ENCODE measurements at places on chromosomes 3 and 15.

- no peak for DNase-seq
Measured at GRCh38 chr15:69140306-69140705, 20.1 kb upstream of the GLCE start.

DNA sequence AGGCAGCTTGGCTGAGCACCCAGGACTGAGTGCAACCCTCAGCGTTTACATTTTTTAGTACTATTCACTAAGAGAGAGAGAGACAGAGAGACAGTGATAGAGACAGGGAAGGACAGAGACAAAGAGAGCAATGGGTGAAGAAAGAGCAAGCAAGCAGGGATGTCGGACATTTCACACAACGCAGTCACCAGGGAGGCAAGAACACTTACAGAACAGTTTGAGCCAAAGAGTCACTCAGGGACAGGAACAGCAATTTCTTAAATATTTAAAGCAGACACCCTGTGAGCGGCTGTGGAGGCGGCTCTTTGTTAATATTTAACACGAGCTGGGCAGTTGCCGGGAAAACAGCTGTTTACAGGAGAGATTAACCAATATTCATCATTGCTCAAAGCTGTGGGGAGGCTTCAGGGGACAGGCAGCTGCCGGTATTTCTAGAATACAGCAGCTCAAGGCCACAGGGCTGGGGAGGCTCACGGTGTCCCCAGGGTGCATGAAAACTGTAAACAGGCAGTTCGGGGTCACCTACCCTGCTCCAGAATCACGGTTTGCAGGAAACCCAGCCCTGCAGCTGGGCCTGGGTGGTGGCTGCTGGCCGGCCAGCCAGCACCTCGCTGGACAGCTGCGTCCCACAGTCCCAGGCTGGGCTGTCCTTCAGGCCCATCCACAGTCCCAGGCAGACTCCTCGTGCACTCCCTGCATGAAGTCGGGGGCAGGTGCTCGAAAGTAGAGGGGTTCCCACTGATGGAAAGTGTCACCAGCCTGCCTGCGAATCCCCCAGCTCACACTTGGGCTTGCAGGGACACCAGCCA lies 38.8 kb upstream of the PCSK6 start:
- no peak for DNase-seq

GRCh38 chr15:64568765-64569164 lies 108.4 kb downstream of the ZNF609 start:
- DNase-seq: no peak

DNA sequence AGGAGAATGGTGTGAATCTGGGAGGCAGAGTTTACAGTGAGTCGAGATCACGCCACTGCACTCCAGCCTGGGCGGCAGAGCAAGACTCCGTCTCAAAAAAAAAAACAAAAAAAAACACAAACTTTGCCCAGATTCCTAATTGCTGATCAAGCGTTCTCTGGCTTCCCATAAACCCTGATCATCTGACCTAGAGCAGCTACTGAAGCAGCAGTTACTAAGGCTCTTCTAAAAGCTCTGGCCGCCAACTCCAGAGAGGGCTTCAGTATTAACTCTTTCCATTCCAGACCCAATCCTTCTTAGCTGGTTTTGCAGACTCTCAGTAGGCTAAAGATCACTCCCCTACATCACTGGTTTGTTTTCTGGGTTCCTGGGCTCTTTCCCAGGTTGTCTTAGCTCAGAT lies 201.6 kb downstream of the IGSF11 start:
- no peak for DNase-seq

- no peak for DNase-seq
Measured at GRCh38 chr3:139353920-139354556, 10.2 kb downstream of the MRPS22 start.

GRCh38 chr3:23175341-23176083 lies 27.6 kb upstream of the UBE2E2 start:
- no peak for DNase-seq

GRCh38 chr3:174072675-174073074 lies 675.1 kb downstream of the NLGN1 start:
- DNase-seq: no peak

- no peak for DNase-seq
Measured at GRCh38 chr15:75063889-75064288, 40.5 kb downstream of the PPCDC start.

DNA sequence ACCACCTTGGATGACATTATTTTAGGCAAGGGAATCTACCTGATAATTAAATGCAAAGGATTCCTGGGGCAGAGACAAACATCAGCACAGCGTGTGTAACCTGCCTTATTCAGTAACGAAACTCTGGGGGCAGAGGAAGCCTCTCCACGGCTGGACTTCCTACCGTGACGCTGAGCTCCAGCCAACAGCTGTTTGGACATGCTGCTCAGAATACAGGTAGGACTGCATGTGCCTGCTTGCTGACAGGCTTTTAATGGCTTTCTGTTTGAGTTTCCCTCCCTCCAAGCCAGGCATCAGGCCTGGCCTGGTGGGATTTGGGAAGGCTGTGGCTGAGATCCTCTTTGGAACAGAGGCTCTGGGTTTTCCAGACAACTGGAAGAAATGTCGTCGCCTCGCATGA lies 150.6 kb downstream of the ADAMTS17 start:
- DNase-seq: no peak

GRCh38 chr3:183988216-183988790 lies 29.4 kb downstream of the ABCC5 start:
- no peak for DNase-seq

GRCh38 chr3:158763421-158763820 lies 31.2 kb upstream of the RARRES1 start:
- no peak for DNase-seq

- no peak for DNase-seq
Measured at GRCh38 chr15:56965231-56966013, 47.0 kb downstream of the TCF12 start.

DNA sequence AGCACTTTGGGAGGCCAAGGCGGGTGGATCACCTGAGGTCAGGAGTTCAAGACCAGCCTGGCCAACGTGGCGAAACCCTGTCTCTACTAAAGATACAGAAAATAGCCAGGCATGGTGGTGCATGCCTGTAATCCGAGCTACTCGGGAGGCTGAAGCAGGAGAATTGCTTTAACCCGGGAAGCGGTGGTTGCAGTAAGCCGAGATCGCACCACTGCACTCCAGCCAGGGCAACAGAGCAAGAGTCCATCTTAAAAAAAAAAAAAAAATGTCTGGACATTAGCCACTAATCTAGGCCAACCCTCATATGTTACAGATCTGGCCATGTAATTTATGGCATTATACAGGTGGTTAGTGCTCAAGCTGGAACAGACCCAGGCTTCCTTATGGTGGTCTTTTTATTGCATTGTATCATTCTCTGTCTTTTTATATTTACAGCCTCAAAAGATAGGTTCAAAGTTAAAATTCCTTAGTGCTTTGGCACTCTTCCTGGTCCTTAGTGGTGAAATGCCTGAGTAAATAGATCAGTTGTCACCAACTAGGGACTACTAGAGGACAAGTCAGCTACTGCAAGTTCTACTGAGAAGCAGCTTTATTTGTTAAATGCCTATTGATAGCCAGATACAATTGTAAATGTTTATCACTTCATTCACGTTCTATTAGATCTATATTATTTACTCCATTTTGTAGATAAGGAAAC lies 16.0 kb downstream of the STARD9 start:
- no peak for DNase-seq

DNA sequence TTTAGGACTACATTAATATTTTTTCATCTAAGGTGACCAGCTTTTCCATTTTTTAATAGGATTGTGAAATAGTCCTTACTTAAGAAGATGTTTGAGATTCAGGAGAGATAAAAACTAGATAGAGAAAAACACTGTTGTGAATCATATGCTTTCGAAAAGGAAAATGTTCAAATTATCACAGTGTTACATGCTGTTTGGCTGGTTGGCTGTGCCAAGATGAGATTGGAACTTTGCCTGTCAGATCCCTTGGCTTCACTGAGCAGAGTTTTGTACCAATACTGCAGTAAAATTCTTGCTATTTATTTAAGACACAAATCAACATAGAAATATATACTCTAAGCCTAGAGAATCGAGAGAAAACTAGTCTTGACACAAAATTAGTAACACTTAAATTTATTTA lies 117.2 kb downstream of the OXSM start:
- DNase-seq: no peak

GRCh38 chr15:85477730-85478129 lies 97.3 kb downstream of the AKAP13 start:
- no peak for DNase-seq

GRCh38 chr15:70535071-70535954 lies 228.0 kb downstream of the UACA start:
- DNase-seq: no peak

GRCh38 chr15:89143503-89144162 lies 55.4 kb downstream of the ABHD2 start:
- DNase-seq: no peak

GRCh38 chr3:168574455-168575158 lies 478.9 kb upstream of the GOLIM4 start:
- no peak for DNase-seq

- no peak for DNase-seq
Measured at GRCh38 chr15:58467722-58468423, 36.1 kb downstream of the LIPC start.

- no peak for DNase-seq
Measured at GRCh38 chr3:44100298-44100695, 141.4 kb upstream of the TOPAZ1 start.

DNA sequence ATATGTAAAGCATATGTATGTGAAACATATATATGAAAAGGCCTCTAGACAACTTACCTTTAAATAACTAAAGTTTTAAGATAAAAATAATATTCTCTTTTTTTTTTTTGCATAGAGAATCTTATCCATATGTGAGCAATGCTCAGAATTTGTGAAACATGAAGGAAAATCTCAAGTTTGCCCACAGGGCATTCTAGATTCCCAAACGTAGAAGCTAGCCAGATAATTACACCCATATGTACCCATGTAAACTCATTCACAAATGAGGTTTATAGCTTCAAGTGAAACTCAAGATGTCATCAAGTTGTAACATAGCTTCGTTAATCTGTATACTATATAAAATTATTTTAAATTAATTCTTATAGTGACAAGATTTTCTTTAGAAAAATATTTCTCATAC lies 537.3 kb upstream of the NR2F2 start:
- DNase-seq: no peak

- DNase-seq: no peak
Measured at GRCh38 chr3:58965865-58966264, 84.0 kb downstream of the CFAP20DC start.

DNA sequence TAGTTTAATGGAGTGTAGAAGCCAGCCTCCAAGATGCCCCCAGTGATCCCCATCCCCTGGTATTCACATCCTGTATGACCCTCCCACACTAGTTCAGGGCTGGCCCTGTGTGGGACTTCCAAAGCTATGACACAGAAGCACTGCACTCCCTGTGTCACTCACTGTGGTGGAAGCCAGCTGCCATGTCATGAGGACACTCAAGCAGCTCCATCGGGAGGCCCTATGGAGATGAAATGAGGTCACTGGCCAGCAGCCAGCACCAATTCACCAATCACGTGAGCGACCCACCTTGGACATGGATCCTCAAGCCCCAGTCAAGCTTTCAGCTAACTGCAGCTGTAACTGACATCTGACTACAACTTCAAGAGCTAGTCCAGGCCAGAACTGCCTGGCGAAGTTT lies 3.9 kb upstream of the ACAN start:
- DNase-seq: no peak

DNA sequence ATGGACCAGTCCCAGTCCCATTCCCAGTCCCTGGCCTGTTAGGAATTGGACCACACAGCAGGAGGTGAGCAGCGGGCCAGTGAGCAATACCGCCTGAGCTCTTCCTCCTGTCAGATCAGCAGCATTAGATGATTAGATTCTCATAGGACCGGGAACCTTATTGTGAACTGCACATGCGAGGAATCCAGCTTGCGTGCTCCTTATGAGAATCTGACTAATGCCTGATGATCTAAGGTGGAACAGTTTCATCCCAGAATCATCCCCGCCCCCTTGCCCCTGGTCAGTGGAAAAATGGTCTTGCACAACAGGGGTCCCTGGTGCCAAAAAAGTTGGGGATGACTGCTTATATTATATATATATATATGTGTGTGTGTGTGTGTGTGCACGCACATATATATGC lies 63.1 kb downstream of the IFT57 start:
- no peak for DNase-seq

- no peak for DNase-seq
Measured at GRCh38 chr3:32483772-32484171, 18.9 kb downstream of the CMTM6 start.

GRCh38 chr15:41949401-41950126 lies 22.8 kb downstream of the EHD4 start:
- DNase-seq: no peak

DNA sequence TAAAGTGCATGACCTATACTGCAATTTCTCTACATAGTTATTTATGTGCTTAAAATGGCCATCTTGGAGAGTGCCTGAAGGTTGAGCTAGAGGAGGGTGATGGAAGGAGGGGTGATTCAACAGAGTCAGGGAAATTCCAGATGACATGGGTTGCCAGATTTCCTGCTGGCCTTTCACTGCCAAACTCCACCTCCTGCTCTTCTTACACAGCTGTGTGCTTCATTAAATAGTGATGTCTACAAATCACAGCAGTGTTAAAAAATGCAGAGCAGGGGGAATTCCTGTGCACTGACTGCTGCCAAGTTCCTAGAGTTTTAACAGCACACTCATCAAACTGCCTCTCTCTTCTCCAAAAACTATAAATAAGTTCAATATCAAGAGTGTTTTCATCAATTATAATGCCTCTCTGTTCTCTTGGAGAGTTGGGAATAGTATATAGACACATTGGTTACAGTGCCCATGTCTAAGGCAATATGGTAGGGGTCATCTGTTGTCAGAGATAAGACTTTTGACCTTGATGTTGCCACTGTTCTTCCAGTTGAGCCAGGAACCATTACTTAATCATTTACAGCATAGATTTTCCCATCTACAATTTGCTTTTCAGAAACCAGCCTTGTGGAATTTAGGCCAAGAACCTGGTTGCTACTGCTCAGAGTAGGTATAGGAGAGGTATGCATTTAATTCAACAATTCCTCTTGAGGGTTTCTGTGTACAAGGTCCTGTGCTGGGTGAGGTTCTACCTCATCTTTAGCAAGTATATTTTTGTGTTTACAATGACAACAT lies 79.6 kb downstream of the TP63 start:
- DNase-seq: no peak

DNA sequence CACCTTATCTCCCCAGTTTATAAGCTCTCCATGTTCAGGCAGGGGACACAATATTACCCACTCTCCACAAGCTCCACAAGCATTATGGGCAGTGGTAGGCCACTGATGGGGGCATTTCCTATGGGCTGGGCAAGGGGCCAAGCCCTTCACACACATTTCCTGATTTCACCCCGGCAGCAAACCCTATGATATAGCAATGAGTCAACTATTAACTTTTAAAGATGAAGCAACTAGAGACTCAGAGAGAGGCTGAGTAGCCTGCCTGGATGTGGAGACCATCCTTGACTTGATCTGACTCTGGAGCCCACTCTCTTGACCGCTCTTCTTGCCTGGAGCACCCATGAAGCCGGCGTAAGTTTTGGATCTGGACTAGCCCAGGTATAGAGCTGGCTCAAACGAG lies 27.4 kb downstream of the FOXL2NB start:
- no peak for DNase-seq

- no peak for DNase-seq
Measured at GRCh38 chr15:88648357-88649214, 9.8 kb downstream of the ISG20 start.

- no peak for DNase-seq
Measured at GRCh38 chr3:72093270-72093991, 308.5 kb upstream of the PROK2 start.
